Stimulated activated naive CD4-positive, alpha-beta T cell treated with Interleukin-2 at 50 U/mL for 16 hours (primary cell): ENCODE measurements at places on chromosomes 5 and 9.

DNA sequence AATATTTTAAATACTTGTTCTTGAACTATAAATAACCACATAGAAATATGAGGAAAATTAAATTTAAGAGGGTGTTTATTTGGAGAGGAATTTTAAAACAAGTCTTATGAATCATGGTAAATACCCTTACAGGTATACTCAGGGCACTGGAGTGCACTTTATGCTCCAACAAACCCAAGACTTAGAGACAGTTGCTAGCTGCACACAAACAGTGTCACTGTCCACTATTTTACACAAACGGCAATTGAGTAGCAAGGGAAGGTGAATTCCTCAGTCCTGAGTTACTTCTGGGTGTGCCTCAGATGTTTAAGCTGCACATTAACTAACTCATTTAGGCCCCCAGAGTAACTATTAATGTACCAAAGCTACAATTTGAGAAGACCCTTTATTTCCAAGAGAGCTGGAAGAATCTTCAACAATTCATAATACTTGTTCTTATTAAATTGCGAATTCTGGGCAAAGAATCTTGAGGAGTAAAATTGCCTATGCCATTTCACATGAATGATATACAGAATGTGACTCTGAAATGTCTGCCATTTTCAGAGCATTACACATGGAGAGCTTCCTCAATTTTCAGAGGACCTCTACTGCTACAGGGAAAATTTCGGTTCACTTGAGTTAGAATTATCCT lies 371.2 kb downstream of the PDE4D start:
- DNase-seq: no peak

DNA sequence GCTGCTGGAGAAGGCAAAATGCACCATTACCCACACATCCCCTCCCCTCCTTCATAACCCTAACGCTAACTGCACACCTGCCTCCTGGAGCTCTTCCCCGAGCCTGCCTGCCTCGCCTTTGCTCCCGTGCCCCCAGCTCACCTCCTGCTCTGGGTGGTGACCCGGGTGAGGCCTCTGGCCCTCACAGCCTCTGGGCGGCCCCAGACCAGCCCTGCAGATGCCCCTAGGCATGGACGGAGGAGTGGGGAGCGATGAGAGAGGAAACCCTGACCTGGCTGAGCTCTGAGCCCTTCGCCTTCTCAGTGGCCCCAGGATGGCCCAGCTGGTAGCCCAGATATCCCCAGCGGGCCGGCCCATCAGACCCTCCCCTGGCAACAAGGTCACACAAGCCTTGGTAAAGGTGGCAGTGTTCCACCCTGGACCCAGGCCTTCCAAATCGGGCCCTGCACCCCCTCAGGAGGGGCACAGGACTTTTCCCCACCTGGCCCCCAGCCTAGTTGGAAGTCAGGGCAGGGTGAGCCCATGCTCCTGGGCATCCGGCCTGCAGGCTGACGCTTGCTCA lies 14.5 kb upstream of the CAMSAP1 start:
- DNase-seq: no peak

DNA sequence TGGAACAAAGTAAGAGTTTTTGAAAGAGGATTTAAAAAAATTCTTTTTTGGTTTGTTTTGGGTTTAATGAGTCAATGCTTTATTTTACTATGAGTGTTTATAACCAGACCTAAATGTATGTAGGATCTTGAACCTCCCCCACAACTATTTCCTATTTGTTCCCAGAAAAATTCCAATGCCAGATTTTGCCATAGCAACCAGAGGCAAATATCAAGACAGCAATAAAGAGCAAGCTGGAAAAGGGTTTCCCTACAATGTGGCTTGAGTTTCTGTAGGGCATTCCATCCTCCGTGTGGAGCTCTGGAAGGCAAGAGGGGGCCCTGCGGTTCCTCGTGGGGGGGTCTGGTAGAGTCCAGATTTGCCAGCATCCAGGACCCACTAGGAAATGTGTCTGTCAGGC lies 27.8 kb upstream of the GDNF start:
- DNase-seq: no peak

GRCh38 chr5:80346055-80346454 lies 26.3 kb downstream of the SPZ1 start:
- DNase-seq: peak; percentile 0

- no peak for DNase-seq
Observed at GRCh38 chr5:27810458-27810857, 772.1 kb upstream of the CDH9 start.

DNA sequence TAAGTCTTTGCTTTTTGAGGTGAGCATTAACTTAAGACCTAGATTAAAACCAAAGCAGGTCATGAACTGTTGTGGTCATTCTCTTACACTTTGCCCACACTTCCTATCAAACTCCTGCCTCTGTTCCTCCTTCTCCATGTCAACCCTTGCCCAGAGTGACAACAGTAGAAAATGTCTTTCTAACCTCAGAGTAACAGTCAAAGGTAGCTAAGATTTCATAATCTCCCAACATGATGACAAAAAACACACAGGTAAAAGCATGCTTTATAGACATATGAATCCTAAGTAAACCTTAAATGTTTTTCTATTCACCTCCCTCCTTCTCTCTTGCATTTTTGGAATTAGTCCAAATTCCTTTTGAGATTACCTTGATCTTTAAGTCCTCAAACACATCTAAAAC lies 422.3 kb downstream of the SPATA31D1 start:
- DNase-seq: no peak
